Right renal pelvis (tissue), 4 donors: ENCODE measurements at places on chromosomes 2 and 18.
A peak's percentile ranks its signal among the peaks of the same experiment; 100 is the strongest.

GRCh38 chr2:235900631-235901030 is 267.6 kb downstream of the GBX2 start:
- DNase-seq, result no peak

GRCh38 chr18:21489119-21489750 is 111.3 kb downstream of the ESCO1 start:
- DNase-seq, result peak; percentile 54

GRCh38 chr2:32516567-32516966 is 111.3 kb upstream of the TTC27 start:
- DNase-seq, result no peak

- DNase-seq, result no peak
These were observed 145.5 kb upstream of the ITGA6 start for GRCh38 chr2:172281648-172282570.

GRCh38 chr18:76099931-76100457 is 395.0 kb downstream of the ZNF516 start:
- no peak for DNase-seq

GRCh38 chr2:79770926-79771325 is 258.1 kb downstream of the CTNNA2 start:
- no peak for DNase-seq

GRCh38 chr2:216151313-216152025 is 42.3 kb downstream of the XRCC5 start:
- DNase-seq, result no peak

- DNase-seq, result no peak
These were observed 66.0 kb downstream of the SMAD7 start for GRCh38 chr18:48884771-48885170.

- no peak for DNase-seq
These were observed 58.9 kb upstream of the ZNF516 start for GRCh38 chr18:76553715-76554546.

GRCh38 chr18:48230467-48231113 is 178.6 kb downstream of the ZBTB7C start:
- no peak for DNase-seq

DNA sequence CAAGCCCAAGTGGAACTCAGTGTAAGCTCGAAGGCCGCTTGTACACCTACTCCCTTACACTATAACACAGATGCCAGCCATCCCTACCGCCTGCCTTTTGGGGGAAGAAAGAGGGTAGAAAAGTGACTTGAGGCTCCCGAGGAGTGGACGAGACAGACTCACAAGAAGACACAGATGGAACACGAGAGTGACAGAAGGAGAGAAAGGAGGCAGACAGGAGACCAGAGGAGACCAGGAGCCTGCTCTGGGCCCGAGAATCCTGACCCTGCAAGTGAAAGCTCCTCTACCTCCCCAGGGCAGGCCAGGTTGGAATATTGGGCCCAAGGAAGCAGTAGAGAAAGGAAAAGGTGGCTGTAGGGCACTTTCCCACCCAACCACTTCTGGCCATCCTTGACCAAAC is 23.4 kb upstream of the TNS1 start:
- no peak for DNase-seq

DNA sequence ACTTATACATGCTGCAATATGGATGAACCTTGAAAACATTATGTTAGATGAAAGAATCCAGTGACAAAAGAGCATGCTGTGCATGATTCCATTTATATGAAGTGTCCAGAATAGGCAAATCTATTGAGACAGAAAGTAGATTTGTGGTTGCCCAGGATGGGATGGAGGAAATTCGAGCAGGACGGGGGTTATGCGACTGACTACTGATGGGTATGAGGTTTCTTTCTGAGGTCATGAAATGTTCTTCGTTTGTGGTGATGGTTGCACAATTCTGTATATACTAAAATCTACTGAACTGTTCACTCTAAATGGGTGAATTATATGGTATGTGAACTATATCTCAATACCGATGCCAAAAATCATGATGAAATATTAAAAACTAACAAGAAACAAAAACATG is 18.9 kb upstream of the MTERF4 start:
- DNase-seq, result no peak

DNA sequence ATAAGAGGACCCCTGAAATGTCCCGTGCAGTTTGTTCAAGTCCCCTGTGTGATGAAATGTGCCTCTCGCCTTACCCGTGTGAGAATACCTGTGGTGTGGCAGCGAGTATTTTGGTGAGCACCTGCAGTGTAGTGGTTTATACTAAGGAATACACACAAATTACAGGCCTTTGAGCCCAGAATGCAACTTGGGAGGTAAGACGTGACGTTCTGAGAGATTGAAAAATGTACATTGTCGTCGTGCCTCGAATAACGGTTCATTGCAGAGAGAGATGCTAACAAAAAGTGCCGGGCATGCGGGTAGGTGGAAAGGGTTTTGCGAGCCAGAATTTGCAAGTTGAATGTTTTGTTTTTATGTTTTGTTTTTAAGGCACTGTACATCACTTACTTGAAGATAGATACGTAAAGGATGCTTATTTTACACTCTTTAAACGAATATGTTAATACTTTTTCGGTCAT is 867 bp downstream of the RBBP8 start:
- no peak for DNase-seq

DNA sequence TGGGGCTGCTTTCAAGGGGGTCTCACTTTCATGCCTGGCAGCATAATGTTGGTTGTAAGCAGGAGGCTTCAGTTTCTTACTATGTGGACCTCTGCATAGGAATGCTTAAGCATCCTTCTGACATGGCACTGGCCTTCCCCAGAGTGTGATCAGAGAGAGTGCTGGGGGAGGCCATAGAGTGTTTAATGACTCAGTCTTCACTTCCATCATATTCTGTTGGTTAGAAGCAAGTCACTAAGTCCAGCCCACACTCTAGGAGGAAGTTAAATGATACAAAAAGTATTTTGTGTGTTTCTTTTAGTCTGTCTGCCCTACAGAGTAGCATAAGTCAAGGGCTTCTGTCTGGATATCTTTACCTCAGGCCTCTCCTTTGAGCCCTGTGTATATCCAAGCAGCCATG is 64.9 kb downstream of the GALNT1 start:
- no peak for DNase-seq

DNA sequence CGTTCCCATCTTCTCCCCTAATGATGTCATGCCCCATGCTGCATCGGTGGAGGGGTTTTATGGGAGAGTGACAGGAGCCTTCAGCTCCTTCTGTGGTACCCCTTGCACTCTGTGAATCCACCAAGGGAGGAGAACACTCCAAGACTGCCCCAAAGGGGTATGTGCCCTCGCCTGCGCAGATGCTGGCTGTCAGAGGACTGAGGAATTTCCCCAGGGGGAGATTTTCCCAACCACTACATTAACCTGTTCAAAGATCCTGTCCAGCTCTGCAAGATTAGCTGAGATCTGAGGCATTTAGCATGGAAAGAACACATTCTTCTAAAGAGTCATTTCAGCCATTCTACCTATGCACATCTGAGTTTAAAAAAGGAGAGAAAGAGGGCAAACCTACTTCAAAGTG is 143.2 kb upstream of the ITGA6 start:
- no peak for DNase-seq

DNA sequence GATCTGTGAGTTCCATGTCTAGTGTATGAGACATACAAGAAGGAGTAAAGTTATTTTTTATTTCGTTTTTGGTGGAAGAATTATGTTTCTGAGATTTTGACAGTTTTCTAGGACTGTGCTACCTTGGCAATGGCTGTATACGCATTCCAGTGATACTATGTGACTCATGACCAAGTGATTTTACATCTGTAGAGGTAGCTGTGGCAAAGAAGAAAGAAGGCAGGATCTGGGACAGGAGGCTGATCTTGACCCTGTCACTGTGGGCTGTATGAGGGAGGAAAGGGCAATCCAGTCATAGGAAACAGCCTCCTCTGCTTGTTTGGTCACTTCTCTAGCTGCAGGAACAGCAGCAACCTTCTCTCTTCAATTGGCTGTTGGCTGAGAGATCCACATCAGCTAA is 44.0 kb upstream of the PDCL3 start:
- DNase-seq, result no peak

DNA sequence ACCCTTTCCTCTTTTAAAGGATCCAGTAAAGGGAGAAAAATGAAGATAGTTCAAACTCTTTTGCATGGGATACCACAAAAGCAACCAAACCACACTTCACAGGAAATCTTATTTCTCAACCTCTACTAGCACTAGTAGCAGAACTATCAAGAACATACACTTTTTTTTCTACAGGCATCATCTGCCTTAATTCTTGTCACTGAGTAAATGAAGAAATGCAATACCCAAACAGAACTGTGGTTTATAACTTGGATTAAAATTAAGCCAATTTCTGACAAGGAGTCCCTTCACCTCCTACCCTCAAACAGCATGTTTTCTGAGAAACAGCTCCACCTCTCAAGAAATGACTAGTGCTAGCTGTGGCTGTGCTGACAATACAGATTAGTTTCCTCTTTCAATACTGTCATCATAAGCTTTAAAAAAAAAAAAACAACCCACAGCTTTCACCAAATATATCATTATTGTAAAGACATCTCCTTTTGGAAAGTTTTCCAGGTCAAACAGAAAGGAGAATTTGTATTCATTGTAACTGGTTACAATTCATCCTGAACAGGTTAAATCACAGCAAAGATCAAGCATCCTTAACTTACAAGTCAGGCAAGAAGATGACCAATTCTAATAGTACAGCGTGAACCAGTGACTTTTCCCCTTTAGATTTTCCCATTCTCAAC is 44.4 kb downstream of the PTPN2 start:
- DNase-seq, result no peak

- no peak for DNase-seq
These were observed 110.0 kb downstream of the TCF4 start for GRCh38 chr18:55477860-55478581.
